ENCODE measurements at places on chromosomes 3 and 15. TPM values are rescaled to one million over a fixed set of nuclear protein-coding genes. Genes with fewer than 3 reads are reported as not detected.

Gene OR5K2
- not detected for total RNA-seq

Gene CD86
- total RNA-seq = 0.52 TPM

Gene FNDC3B
- total RNA-seq = 12.0 TPM

Gene MESP2
- total RNA-seq = not detected

Gene FHIT
- 7.9 TPM for total RNA-seq

Gene ZPLD1
- not detected for total RNA-seq

Gene CLASP2
- total RNA-seq = 46.4 TPM

Gene SERPINI1
- 1.0 TPM for total RNA-seq

Gene CIB1
- total RNA-seq = 151 TPM
